SJSA1 (cell line): ENCODE measurements at places on chromosomes 1 and 21. TPM values are rescaled to one million over a fixed set of nuclear protein-coding genes. Genes with fewer than 3 reads are reported as not detected.

GRCh38 chr21:17931080-17931479 is 111.9 kb upstream of the C21orf91 start:
- DNase-seq, result no peak

GRCh38 chr1:110600716-110601115 is 5.4 kb downstream of the KCNA2 start:
- DNase-seq, result no peak

DNA sequence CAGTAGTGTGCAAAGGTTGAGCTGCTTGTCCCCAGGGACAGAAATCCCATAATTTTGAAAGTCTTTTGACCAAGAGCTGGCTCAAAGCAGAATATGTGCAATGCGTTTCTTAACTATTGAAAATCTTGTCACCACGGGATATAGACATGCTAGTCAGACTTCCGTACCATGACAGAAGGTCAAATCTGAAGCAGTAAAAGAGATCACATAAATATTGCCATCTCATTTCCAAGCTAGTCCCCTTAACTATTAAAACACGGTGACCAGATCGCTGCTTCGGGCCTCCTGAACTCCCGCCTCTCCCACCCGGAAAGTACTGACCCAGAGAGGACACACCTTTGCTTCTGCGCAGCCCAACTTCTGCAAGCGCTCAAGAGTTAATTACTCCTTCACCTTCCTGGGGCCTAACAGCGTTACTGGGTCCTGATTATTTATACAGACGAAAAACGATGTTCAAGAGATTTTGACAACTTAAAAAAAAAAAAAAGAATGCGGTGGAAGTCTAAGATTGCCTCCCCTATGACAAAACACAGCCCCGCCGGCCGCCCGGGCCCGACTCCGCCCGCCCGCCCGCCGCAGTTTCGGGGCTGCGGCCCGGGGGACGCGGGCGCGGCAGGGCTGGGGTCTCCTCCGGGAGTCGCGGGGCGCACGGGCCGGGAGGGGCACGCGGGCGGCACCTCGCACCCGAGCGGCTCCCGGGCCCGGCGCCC is 692 bp downstream of the SORT1 start:
- no peak for DNase-seq

- no peak for DNase-seq
Measured at GRCh38 chr1:218829097-218829496, 344.6 kb upstream of the LYPLAL1 start.

Gene USH2A
- not detected in 2 replicates for total RNA-seq
